Effector CD4-positive, alpha-beta T cell (primary cell): ENCODE measurements at places on chromosomes 1 and 21.

- DNase-seq: no peak
Measured at GRCh38 chr1:42364542-42364941, 16.1 kb upstream of the RIMKLA start.

- no peak for DNase-seq
Measured at GRCh38 chr1:111161843-111162487, 21.9 kb downstream of the CEPT1 start.

DNA sequence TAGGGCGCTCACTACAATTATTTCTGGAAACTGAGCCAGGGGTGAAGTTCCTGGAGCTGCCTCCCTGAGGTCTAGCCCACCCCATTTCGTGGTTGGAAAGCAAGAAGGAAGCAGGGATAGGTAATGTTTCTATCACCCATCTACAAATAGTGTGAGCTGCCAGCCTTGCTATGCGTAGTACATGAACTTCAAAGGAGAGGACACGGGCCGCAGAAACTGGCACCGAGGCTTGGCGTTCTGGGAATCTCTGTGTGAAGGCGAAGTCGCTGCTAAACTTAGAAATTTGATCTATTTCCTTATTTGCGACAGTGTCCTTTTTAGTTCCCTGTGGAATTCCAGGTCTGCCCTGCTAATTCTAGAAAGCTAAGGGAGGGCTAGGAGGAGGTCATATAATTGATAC lies 49.6 kb upstream of the NTPCR start:
- DNase-seq: no peak

DNA sequence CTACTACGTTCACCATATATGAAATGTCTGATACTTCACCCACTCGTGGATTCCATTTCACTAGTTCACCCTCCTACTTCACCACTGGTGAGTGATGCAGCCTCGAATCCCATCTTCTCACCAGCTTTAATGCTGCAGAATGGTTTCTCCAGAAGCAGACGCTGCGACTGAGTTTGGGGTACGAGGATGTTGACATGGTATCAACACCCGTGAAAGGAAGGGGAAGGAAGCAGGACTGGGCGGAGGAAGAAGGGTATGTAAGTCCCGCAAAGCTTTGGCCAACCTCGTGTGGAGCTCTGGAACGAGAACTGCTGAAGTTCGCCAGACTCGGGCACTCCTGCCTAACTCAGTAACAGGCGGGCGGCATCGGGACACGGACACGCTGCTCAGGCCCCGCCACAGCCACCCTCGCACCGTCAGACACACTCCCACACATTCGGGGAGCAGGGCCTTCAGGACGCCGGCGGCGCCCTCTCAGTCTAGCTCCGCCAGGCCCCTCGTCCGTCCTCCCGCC lies 833 bp upstream of the DIP2A start:
- DNase-seq: peak; percentile 9

DNA sequence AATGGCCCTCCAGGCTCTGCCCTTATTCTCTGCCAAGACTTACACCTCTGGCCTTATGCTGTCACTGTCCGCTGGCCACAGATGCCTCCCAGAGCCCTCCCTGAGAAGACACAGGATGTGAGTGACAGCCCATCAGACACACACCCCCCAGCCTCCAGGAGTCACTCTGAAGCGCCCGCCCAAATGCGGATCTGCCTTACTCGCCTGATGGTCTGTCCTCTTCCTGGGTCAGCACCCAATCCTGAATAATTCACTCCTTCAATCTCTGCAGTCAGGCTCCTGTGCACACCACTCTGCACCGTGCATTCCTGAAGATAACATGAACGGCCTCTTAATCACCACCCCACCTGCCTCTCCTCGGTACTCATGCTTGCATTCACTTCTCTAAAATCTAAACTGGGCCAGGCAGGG lies 14.7 kb downstream of the CLSTN1 start:
- no peak for DNase-seq

DNA sequence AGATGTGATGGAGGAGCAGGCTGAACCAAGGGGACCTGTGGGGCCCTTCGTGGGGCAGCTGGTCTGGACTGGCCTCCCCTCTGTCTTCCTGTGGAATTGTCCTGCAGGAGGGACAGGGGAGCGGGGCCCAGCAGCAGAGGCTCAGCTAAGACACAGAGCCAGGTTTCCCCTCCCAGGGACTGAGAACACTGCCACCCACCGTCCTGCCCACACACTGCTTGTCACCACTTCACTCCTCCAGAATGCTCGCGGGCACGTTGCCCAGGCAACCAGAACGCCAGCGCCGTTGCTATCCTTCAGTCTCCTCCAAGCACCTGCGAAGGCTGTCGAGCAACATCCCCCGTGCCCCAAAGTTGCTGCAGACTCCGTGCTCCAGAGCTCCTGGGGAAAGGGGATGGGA lies 46.4 kb downstream of the AJAP1 start:
- no peak for DNase-seq

- no peak for DNase-seq
Measured at GRCh38 chr1:246121533-246121932, 385.5 kb downstream of the SMYD3 start.

GRCh38 chr1:237838904-237839534 lies 51.7 kb downstream of the ZP4 start:
- no peak for DNase-seq

- no peak for DNase-seq
Measured at GRCh38 chr1:61828805-61829204, 86.5 kb downstream of the PATJ start.

DNA sequence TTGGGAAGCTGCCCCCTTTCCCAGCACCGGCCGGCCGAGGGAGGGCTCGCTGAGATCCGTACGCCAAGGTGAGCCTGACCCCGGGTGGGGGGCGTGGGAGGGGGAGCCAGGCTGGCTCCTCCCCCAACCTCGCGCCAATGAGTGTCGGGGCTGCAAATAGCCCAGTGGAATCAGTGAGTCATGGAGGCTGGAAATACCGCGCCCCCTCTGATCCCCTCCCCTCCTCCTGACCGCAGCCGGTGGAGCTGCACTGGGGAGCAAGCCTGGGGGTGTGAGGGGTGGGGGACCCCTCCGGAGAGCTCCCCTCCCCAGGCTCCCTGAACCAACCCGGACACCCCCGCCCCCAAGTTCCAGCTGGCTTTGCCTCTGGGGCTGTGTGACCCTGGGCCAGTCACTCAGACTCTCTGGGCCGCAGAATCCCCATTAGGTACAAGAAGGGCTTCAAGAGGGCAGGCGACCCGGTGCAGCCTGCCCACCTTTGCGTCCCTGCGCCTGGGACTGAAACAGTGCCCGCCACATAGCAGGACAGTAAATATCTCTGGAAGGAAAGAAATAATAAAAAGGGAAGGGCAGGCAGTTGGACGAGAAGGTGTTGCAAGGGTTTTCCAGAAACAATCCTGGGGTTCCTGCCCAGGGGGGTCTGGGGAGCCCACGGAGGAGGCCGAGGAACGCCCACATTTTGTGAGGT lies 4.5 kb downstream of the HSPB7 start:
- DNase-seq: no peak

GRCh38 chr1:110207831-110208230 lies 2.3 kb upstream of the KCNC4 start:
- peak; percentile 74 for DNase-seq

- peak; percentile 41 for DNase-seq
Measured at GRCh38 chr1:160206036-160206389, 829 bp downstream of the PEA15 start.
